Activated naive CD4-positive, alpha-beta T cell treated with anti-CD3 and anti-CD28 coated beads, Interleukin-2, amount 50 U/mL, for 16 hours (primary cell): ENCODE measurements at places on chromosomes 7 and 10.

- DNase-seq, result no peak
Measured at GRCh38 chr7:77859343-77859742, 60.8 kb downstream of the PHTF2 start.

DNA sequence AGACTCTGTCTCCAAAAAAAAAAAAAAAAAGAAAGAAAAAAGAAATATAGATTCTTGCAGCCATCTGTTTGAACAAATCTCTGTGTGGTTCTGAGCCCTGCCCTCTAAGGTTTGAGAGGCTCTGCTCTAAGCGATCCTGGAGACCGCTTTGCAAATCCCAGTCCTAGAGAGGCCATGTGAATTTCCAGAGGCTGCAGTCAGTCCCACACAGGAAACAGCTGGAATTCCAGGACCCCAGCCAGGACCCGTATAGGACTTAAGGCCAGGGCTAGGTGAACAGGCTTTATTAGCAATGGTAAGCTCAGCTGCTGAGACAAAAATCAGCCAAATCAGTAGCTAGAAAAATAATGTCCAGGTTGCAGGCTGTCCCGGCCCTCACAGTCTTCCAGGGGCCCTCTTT is 154.8 kb downstream of the RPS24 start:
- no peak for DNase-seq

- DNase-seq, result no peak
Measured at GRCh38 chr10:93461109-93461806, 20.9 kb downstream of the MYOF start.

GRCh38 chr7:118281196-118281595 is 56.7 kb downstream of the ANKRD7 start:
- no peak for DNase-seq

DNA sequence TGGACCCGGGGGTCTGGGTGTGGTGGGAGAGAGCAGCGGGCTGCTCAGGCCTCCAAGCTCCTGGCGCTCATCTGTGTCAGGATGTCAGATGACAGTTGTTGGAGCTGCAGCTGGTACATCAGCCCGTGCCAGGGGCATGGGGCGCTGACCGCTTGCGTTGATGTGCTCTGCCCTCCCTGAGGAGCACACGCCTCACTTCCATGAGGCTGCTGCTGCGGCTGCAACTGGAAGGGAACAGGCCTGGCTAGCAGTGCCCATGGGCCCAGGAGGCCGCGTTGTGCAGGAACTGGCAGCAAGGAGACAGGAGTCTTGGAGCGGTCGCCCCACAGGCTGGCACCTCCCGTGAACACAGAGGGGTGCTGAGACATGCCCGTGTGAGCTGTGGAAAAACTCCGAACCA is 361.3 kb upstream of the MKI67 start:
- DNase-seq, result no peak

DNA sequence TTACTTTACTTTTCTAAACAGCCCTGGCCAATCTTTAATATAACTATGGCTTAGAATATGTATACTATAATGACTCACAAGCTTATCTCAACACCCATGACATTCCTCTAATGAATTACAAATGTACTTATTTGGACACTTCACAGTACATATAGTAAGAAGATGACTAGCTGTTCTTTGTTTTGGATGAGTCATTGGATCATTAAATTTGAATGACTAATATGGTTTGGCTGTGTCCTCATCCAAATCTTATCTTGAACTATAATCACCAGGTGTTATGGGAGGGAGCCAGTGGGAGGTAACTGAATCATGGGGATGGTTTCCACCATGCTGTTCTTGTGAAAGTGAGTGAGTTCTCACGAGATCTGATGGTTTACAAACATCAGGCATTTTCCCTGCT is 807.5 kb upstream of the SORCS1 start:
- DNase-seq, result no peak

GRCh38 chr7:116862951-116863670 is 724 bp downstream of the CAPZA2 start:
- DNase-seq, result no peak

GRCh38 chr10:88091490-88092061 is 228.2 kb downstream of the PTEN start:
- peak; percentile 76 for DNase-seq

DNA sequence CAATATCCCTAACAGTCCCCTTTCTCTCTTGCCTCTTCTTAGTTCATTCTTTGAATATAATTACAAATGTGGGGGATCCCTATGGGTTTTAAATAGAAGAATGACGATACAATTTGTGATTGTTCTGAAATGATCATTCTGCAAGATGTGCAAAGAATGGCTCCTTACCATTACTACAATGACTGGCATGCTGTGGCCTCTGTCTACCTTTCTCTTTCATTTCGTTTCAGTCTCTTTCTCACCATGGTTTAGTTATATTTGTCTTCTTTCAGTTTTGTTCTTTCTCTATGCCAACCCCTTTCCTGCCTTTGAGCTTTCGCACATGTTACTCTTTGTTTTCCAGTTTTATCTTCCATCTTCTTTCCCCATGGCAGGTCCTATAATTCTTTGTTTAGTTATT is 176.5 kb downstream of the SUGCT start:
- no peak for DNase-seq

DNA sequence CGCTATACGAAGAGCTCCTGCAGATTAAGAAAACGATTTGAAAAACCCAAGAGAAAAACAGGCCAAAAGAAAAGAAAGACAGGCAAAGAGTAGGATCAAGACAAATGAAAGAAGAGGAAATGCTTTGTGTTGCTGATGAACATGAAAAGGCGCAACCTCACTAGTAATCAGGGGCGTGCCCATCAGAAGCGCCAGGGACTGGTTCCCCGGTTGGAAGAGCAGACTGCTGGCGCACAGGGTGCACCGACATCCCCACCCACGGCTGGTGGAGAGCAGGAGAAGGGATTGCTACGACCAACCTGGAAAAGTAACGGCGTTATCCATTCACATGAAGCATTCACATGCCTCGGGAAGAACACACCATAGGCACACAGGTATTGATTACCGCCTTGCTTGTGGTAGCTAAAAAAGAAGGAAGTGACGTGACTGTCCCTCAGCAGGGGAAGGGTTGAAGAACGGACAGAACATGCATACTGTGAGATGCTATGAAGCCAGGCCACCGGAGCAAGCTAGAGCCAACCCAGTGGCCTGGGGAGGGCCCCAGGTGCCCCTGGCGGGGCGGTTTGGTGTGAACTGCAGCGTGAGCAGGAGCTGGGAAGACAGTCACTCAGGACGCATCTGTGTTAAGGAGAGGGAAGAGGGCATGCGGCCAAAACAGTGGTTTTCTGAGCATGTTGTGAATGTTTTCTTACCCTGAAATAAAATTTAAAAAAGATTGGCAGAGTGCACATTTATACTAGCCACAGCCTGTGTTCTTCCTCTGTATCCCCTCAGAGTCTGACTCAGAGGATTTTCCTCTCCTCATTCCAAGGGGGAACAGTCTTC is 18.3 kb downstream of the AGAP3 start:
- no peak for DNase-seq

GRCh38 chr7:73850781-73851207 is 8.5 kb upstream of the METTL27 start:
- DNase-seq, result no peak

- no peak for DNase-seq
Measured at GRCh38 chr10:75487087-75487754, 55.8 kb downstream of the LRMDA start.

DNA sequence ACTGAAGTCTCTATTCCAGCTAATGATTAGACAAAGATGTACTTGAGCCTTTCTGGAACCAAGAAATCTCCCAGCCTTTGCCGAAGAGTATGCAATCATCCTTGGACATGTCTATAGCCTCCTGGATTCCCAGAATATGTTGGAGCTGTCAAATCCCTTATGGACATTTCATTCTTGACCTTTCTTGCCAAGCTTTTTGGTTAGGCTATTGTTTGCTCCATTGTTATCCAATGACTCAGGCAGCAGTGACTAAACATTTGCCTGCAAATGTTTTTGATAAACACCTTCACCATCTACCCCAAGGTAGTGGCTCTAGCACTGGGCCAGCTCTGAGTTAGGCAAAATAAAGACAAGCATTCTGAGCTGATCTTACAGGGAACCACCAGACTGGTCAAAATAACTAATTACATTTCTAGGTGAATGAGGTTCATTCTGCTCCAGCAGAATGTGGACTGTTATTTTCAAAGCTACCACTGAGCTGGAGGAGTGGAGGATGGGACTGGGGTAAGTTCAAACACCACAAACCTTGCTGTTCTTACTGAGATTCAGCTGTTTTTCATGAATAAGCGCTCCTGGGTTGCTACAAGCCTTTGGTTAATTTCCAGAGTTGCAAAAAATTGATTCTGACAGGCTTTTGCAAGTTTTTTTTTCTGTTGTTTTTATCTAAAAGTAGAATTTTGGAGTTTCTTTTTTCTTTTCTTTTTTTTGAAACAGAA is 81.0 kb downstream of the TMEM270 start:
- DNase-seq, result no peak

DNA sequence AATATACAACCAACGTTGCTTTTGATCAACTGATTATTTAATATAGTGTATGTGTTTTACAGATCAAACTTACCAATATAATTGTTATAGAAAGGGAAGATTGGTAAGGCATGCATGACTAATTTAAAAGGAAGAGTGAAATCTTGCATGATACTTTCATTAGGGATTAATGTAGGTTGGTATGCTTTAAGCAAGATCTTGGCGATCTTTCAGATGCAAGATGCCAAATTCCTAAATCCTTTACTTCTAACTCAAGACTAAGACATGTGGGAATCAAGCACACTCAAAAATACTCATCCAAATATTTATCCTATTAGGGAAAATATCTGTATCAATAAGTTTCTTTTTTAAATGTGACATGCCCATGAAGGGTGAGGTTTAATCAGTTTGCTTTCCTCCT is 321.4 kb upstream of the MEOX2 start:
- DNase-seq, result no peak

DNA sequence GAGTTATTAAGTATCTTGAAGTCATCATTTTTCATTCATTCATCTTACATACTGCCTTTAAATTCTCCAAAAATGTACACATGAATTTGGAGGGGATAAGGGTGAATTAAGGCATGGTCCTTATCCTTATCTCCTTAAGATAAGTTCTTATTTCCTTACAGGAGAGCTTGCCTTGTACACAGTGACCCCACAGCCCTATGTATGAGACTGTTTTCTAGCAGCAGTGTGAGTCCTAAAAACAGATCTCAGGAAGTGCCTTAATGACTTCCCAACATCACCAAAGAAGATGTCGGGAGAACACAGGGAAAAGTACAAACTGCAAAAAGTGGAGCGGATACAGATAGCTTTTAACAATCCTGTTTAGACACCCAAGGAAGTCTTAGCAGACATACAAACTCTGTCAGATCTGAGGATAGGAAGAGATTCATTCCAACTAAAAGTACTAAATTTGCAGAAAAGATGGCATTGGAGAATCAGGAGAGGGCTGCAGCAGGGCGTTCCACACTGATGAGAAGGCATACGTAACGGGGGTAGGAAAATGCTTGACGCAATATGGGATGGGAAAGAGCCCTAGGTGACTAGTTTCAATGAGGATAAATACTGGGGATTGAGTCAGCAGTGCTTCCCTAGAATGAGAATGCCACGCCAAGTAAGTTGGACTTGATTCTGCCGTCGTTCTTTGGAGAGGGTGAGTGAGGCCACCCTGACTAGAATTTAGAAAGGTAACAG is 570.2 kb downstream of the PARD3 start:
- DNase-seq, result no peak

DNA sequence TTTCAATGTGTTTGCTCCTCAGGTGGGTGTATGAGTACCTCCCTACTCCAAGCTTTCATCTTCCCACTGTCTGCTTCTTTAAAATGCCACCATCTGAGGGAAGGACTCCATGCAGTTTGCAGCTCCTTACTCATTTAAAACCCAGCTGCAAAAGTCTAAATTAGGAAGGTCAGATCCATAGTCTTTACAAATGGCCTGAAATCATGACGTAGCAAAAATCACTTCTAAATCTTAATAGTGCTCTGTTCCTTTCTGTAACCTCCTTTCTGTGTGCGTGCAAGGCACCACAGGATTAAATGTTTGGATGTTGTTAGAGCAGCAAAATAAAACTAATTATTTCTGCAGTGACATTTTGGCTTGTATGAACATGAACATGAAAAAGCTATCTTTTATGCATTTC is 366.9 kb upstream of the IGFBP3 start:
- no peak for DNase-seq

- no peak for DNase-seq
Measured at GRCh38 chr10:7038416-7038815, 372.4 kb downstream of the SFMBT2 start.

- no peak for DNase-seq
Measured at GRCh38 chr10:7738536-7739407, 35.7 kb downstream of the ITIH2 start.

- DNase-seq, result no peak
Measured at GRCh38 chr7:140564643-140565042, 76.0 kb downstream of the DENND2A start.

- no peak for DNase-seq
Measured at GRCh38 chr7:128010391-128011127, 20.7 kb downstream of the LRRC4 start.

DNA sequence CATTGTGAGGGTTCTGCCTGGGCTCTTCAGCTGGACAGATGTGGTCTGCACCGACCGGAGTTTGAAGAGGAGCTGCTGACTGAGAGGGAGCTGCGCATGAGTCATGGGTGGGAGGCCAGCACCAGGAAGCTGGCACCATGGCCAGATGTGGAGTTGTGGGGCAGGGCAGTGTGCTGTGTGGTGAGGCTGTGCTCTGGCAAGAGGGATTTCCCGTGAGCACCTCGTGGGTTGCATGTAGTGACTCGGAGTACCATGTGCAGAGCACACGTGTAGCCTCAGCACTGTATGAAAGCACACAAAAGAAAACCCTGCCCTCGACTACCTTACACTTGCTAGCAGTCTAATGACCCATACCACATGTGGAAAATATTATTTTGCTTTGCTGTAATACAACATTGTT is 103.4 kb downstream of the WNT2 start:
- DNase-seq, result no peak

GRCh38 chr7:2520761-2521290 is 1.3 kb downstream of the LFNG start:
- no peak for DNase-seq

- DNase-seq, result no peak
Measured at GRCh38 chr7:69429911-69430383, 168.3 kb upstream of the AUTS2 start.

- no peak for DNase-seq
Measured at GRCh38 chr7:17374654-17375053, 76.2 kb downstream of the AHR start.
